SJCRH30 (cell line): ENCODE measurements at places on chromosomes 3 and 15.

- peak; percentile 6 for DNase-seq
These were observed 435.6 kb downstream of the ROBO2 start for GRCh38 chr3:77475507-77475906.

DNA sequence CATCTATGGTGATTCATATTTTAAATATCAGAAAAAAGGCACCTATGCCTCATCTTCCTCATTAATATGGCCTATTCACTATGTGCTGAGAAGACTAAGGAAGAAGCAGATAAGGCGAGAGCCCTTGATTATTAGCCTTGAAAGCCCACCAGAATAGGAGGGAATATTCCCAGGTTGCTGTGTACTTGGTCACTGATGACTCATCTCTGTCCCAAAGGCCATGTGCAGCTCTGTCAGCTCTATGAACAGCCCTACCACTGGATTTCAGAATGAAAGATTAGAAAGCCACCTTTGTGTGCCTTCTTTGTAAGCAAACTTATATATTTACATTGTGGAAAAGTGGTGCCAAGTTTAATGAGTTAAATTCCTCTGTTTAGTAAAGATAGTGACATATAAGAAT is 211.5 kb downstream of the NFKBIZ start:
- DNase-seq: peak; percentile 19

GRCh38 chr15:95304151-95304946 is 1026.2 kb upstream of the NR2F2 start:
- DNase-seq: peak; percentile 85

- no peak for DNase-seq
These were observed 172.4 kb upstream of the CGNL1 start for GRCh38 chr15:57203906-57204305.

- DNase-seq: no peak
These were observed 6.5 kb downstream of the KLHL18 start for GRCh38 chr3:47288966-47289910.

- no peak for DNase-seq
These were observed 982.9 kb downstream of the TUSC7 start for GRCh38 chr3:117692416-117692995.

DNA sequence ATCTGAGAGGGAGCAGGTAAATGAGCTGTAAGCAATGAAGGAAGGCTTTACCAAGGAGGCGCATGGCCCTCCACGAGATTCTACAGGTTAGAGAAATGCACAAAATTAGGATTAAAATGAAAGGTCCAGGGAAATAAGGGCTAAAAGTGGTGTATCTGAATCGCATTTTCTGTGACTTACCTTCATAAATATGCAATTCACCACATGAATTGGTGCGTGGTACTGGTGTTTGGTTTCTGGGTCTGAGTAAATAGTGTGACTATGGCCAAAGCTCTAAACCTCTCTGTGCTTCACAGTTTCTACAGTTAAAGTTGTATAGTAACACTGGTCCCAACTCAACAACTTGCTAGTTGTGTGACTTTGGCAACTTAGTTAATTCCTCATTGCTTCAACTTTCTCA is 8.1 kb downstream of the ARPP21 start:
- no peak for DNase-seq
